Activated CD8-positive, alpha-beta memory T cell treated with anti-CD3 and anti-CD28 coated beads, Interleukin-2, amount 50 U/mL, for 48 hours (primary cell): ENCODE measurements at places on chromosomes 4 and X.
A peak's percentile ranks its signal among the peaks of the same experiment; 100 is the strongest.

GRCh38 chr4:79015411-79015810 is 76.2 kb upstream of the PAQR3 start:
- no peak for DNase-seq

DNA sequence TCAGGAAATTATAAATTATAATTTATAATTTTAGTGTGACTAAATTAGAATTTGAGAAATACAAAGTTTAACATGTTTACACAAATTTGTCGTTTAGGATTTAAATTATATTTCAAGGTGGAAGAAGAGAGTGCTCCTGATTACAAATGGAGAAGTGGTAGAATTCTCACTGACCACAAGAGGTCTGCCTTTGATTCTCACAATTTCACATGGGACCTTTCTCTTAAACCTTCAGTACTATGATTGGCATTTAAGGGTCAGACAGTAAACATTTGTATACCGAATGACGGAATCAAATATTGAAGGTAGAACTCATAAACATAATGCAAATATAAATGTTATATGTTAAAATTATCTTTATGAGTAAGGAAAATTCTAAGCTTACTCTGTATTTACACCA is 171.7 kb downstream of the SLIT2 start:
- no peak for DNase-seq

DNA sequence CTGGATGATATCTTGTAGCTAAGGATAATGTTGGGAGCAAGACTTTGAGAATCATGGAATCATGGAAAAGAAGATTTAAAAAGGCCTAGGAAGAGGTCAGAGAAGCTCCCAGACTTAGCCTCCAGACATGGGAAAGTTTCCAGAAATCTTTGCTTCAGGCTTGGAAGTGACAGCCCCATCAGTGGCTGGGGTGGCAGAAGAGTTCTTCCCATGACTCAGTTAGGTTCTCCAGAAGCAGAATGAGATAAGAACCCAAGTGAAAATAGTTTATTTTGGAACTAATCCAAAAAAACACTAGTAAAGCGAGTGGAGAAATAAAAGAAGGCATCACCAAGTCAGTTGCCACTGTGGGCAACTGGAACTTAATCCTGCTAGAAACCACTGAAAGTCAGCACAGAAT is 506.9 kb downstream of the MID1IP1 start:
- no peak for DNase-seq

DNA sequence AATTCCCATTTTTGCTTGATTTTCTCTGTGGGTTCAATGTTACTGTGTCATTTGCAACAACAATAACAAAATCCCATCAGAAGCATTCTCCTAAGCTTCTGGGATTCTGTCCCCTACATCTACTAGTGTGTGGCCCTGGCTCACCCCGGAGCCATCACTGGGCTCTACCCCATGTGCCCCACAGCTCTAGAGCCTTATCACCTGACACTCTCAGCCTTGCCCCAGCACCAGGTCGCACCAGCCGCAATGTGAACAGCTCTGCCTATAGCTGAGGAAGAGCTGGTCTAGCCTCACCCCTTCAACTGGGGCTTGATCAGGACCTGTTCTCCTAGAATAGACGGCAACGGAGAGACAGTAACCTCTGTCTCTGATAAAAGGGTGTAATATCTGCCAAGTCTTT is 161.7 kb downstream of the SHROOM3 start:
- DNase-seq: no peak

GRCh38 chr4:8832113-8832915 is 39.3 kb downstream of the HMX1 start:
- peak; percentile 12 for DNase-seq

GRCh38 chrX:71244359-71245128 is 9.4 kb downstream of the ZMYM3 start:
- no peak for DNase-seq

DNA sequence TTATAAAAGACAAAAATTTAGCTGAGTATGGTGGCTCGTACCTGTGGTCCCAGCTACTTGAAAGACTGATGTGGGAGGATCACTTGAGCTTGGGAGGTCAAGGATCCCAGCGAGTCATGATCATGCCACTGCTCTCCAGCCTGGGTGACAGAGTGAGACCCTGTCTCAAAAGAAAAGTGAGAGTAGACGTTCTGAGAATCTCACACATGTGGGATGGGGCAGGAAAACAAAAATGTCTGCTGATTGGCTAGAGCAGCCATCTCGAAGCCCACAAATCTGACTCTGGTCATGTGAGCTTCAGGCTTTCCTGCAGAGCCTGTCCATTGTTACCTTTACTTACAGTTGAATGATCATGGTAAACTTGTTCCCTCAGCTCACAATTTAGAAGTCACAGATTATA is 23.1 kb upstream of the SLC9A7 start:
- DNase-seq: no peak

- no peak for DNase-seq
Observed at GRCh38 chr4:186105647-186106321, 1.3 kb downstream of the FAM149A start.

DNA sequence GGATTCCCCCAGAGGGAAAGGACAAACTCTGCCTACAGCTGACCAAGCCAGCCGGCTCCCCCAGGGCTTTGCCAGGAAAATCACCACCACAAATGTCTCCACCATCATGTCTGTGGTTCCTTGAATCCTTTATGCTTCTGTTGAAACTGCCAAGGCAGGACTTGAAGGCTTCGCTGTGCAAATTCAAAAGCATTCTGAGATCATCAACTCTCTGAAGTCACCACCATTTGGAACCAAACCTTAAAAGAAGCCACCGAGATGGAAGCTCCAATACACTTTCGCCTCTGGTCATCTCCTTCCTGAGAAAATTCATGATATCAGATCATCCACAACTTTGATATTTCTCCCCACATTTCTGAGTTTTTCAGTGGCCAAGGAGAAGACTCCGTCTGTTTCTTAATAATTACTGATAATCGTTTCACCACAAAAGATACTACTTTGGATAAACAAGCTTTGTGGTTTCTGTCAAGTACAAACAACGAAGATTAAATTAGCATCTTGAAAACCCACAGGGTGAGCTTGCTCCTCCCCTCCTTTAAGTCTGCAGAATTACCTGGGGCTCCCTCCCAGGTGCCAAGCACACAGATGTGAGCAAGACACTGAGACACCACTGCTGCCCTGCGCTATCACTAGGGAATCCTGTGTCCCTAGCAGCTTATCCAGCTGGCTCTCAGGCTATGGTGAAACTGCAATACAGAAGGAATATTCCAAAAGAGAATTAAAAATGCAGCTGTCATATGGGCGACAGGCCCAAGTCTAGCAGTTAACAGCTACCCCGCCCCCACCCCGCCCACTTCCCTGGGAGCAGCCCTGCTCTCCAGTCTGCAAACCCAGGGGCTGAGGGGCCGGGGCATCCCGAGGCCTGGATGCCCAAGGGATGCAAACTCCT is 125.0 kb upstream of the TBL1X start:
- no peak for DNase-seq

DNA sequence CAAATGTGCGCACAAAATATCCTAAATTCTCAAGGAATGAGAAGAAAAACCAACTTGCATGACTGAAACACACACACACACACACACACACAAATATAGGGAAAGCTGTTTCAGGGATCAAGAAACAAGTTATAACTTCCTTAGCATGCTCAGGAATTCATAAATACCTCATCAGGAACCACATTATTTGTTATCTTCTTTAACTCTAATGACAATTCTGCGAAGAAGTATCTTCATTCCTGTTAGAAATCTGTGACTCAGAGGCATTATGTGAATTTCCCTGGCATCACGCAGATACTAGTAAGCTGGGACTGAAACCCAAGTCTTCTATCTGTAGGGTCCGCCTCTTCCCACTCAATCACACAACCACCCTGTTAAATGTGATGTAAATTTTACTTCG is 30.3 kb downstream of the TMPRSS11A start:
- no peak for DNase-seq

DNA sequence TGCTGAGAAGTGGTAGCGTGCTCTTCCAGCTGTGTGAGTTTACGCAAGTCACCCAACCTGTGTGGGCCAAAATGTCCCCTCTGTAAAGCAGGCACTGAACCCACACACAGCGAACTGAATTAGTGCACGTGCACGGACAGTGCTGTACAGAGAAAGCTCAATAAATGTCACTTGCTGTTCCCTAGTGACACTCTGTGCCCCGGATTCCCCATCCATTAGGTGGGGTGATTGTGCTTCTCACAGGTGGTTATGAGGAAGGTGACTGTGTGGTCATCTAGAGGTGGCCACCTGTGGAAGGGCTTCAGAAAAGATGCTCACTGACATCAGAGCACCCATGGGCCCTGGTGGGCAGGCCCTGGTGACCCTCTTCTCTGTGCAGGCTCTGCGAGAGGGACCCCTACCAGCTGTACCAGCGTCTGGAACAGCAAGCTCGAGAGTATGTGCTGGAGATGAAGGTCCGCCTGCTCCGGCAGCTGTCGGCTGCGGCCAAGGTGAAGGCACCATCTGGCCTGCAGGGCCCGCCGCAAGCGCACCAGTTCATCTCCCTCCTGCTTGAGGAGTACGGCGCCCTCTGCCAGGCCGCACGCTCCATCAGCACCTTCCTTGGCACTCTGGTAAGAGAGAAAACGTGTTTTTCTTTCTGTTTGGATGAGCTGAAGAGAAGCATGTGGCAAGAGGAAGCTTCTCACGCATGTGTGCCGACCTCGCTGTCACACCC is 94.3 kb downstream of the FAM193A start:
- DNase-seq: peak; percentile 43

GRCh38 chrX:24377911-24378468 is 17.6 kb downstream of the SUPT20HL1 start:
- no peak for DNase-seq

GRCh38 chr4:87843936-87844335 is 11.2 kb downstream of the MEPE start:
- DNase-seq: no peak

GRCh38 chr4:15771216-15772058 is 6.7 kb upstream of the CD38 start:
- DNase-seq: peak; percentile 43

DNA sequence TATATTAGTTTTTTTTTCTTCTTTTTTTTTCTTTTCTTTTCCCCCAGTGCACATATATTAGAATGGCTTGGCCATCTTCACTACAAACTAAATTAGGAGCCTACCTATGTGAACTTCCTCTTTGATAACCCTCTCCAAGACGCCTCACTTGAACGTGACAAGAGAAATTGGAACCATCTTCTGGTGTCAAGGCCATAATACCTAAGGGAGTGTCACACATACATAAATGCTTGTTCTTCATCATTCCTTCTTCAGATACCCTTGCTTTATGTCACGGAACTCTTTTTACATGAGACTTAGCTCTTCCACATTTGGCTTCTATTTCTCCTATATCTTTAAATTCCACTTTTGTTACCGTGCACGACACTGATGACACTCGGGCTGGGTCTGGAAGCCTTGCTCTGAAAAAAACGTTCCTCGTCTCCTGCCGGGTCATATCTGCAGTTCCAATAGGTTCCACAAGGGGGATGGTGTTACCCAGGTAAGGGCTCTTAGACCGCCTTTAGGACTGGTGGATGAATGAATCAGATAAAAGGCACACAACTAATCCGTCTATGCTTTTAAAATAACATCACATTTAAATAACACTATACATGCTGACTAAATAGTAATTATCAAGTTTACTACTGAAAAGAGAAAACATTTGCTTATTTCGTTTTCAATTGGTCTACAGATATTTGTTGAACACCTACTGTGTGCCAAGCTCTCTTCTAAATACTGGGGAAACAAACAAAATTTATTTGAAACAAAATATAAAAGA is 19.9 kb downstream of the DGAT2L6 start:
- peak; percentile 66 for DNase-seq

DNA sequence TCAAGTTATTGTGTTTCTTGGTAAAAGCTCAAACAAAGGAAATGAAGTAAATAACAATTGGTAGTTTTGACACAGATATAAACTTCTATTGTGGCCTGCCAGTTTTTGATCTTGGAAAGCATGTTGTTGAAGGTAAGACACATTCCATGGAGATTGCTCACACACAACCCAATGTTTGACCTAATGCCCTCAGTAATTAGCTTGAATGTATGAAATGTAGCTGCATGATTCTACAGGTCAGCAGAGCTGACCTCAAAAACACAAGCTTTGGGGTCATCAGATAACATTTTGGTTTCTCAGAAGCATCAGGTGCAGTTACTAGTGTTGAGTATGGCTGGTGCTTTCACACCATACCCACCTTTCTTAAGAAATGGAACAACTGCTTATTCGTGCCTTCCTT is 16.5 kb downstream of the GPR173 start:
- no peak for DNase-seq

- DNase-seq: peak; percentile 59
Observed at GRCh38 chrX:119758731-119759247, 401 bp downstream of the SOWAHD start.

GRCh38 chr4:98765771-98766170 is 107.4 kb upstream of the TSPAN5 start:
- DNase-seq: no peak

GRCh38 chr4:152540293-152540674 is 4.4 kb upstream of the FBXW7 start:
- DNase-seq: no peak

DNA sequence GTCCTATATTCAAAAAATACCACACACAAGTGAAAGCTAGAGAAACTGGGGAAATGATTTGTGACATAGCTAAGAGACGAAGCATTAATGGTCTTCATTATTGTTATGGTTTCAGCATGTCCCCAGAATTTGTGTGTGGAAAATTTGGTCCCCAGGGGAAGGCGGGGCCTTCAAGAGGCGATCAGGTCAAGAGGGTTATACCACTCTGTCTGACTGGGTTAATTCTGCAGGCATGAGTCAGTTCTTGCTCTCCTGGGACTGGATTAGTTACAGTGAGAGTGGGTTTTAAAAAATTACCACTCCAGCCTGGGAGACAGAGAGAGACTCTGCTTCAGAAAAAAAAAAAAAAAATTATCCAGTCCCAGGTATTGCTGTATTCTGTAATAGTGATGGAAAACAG is 2.1 kb upstream of the MTNR1A start:
- no peak for DNase-seq

GRCh38 chrX:50430917-50431575 is 39.6 kb downstream of the DGKK start:
- no peak for DNase-seq

DNA sequence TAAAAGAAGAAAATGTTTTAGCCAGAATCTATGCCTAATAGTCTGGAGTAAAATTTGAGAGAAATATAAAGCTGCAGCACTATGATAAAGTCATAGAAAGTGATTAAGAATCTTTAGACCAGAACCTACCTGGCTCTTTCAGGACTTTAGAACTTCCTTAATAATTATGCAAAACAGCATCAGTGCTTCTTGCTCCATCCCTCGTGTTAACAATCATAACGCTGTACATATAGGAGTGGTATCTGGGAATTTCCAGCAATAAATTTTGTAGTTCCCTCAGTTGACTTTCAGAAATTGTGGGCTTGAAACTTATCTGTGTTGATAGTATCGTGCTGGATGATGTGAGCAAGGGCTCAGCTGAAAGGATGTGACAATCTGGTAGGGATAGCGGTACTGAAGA is 102.1 kb upstream of the RASGEF1B start:
- DNase-seq: no peak

GRCh38 chr4:38654273-38654672 is 9.7 kb upstream of the KLF3 start:
- DNase-seq: no peak

GRCh38 chrX:4754878-4755604 is 1041.6 kb upstream of the PRKX start:
- DNase-seq: no peak

- DNase-seq: no peak
Observed at GRCh38 chr4:38193236-38193863, 233.2 kb downstream of the PTTG2 start.

- no peak for DNase-seq
Observed at GRCh38 chr4:141126769-141127168, 6.5 kb downstream of the RNF150 start.
